ENCODE measurements at places on chromosomes 1 and 21.

DNA sequence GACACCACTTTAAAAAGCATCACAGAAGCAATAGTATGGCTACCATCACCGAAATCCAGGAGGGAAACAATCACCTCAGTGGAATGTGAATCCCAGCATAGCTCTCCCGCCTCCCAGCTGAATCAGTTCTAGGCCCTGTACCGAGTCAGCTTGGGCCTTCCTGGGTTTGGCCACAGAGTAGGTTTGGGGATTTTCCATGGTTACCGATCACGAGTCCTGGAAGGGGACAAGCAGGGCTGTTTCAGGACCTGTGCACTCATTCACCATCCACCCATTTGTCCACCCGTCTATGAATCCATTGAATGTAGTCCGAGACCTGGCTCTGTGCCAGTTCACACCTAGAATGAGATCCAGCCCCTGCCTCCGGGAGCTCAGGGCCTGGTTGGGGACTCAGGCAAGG lies 94.2 kb downstream of the ARHGEF10L start:
- H3K4me3 ChIP-seq: no peak overlapping the region
- DNase-seq: no peak
- H3K36me3 ChIP-seq: no peaks in the 10 kb centered on the region
- no peak overlapping the region for H3K27ac ChIP-seq
- no peaks in the 10 kb centered on the region for H3K4me1 ChIP-seq

DNA sequence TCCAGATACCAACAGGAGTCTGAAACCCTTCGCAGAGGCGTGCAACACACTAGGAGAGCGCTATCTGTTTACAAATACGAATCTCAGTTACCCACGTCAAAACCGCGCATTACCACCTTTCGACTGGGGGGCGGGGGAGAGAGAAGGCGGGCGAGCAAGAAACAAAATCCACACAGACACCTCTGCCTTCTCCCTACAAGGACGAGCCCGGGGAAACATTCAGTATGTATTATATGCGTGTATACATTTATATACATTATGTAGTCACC lies 722 bp downstream of the TUT4 start:
- H3K36me3 ChIP-seq: no peaks in the 10 kb centered on the region
- peak overlapping the region; percentile 96 for H3K27ac ChIP-seq
- peak overlapping the region; percentile 90 for H3K4me3 ChIP-seq
- peak; percentile 66 for DNase-seq

DNA sequence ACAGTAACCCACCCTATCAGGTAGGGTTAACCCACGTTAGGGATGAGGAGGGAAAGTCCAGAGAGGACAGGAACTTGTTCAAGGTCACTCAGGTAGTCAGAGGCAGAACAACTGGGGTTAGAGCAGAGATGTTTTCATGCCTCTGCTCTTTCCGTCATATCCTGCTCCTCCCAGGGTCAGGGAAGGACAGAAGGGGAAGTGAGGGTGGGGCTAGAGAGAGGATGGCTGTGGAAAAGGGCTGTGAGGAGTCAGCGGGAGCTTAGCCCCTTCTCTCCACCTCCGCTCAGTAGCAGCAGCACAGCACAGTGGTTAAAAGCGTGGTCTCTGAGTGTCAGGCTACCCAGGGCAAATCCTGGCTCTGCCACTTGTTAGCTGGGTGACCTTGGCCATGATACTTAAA lies 36.5 kb downstream of the DDX20 start:
- H3K4me3 ChIP-seq: no peak overlapping the region
- no peak overlapping the region for H3K27ac ChIP-seq
- DNase-seq: no peak
- no peaks in the 10 kb centered on the region for H3K36me3 ChIP-seq
- no peaks in the 10 kb centered on the region for H3K4me1 ChIP-seq

GRCh38 chr21:33020558-33021100 lies 5.1 kb upstream of the OLIG2 start:
- DNase-seq: no peak
- no peak overlapping the region for H3K4me3 ChIP-seq
- no peaks in the 10 kb centered on the region for H3K36me3 ChIP-seq
- no peak overlapping the region for H3K27ac ChIP-seq
- peaks cover 59% of the 10 kb centered on the region for H3K27me3 ChIP-seq

DNA sequence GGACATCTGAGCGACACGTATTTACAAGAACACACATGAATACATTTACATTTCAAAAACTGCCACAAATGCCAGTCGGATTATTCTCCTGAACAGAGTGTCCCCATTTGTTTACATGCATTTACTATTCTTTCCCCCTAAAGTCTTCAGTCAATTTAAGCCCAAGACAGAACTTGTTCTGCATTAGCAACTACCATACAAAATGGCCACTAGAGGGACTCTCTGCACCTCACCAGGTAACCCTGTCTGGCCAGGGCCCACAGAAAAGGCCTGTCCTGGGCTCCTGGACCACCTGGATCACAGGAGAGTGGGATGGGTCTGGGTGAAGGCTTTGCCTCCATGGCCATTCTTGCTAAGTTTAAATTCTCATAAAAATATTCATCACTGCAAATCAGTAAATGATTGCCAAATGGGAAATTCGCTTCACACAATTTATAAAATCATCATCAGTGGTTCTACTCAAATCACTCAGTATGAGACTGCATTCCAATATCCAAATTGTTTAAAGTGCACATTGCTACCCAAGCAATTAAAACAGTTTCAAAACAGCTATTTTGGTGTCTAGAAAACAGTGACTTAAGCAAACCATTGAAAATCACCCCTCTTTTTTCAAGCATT lies 12.5 kb upstream of the GUCA2A start:
- no peak overlapping the region for H3K27ac ChIP-seq
- no peaks in the 10 kb centered on the region for H3K27me3 ChIP-seq
- H3K4me3 ChIP-seq: no peak overlapping the region
- H3K4me1 ChIP-seq: no peaks in the 10 kb centered on the region
- DNase-seq: no peak

DNA sequence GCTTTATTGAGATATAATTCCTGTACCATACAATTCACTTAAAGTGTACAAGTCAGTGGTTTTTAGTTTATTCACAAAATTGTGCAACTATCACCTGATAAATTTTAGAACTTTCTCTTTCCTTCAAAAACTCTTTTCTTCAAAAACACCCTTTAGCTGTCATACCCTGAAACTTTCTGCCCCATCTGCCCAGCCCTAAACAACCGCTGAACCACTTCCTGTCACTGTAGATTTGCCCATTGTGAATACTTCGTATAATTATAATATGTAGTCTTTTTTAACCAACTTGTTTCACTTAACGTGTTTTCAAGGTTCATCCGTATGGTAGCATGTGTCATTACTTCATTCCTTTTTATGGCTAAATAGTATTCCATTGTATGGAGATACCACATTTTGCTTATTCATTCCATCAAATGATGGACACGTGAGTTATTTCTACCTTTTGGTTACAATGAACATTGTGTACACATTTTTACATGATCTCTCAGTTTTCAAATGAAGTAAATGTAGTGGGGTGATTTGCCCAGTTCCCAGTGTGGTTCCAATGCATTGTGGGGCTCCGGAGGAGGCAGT lies 37.9 kb downstream of the WNT4 start:
- no peak overlapping the region for H3K4me3 ChIP-seq
- peaks cover 34% of the 10 kb centered on the region for H3K4me1 ChIP-seq
- DNase-seq: peak; percentile 30
- no peaks in the 10 kb centered on the region for H3K27me3 ChIP-seq
- peaks cover 4% of the 10 kb centered on the region for H3K36me3 ChIP-seq

DNA sequence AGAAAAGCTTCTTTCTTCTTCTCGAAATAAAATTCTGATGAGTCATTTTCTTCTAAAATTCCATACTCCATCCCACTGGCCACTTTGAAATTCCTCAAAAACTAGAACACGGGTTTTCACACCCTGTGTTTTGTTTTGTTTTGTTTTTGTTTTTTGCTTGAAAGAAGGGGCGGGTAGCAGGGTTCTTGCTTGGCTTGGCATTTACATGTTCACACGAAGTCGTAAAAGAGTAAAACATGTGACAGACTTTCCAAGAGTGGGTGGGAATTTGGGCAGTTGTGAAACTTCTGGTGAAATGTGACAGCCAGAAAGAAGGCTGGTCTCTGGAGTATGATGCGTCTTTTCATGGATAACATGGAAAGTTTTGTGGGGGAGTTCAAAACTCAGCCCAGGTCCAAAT lies 47.1 kb upstream of the FMN2 start:
- H3K4me3 ChIP-seq: no peak overlapping the region
- DNase-seq: no peak
- H3K36me3 ChIP-seq: no peaks in the 10 kb centered on the region
- no peak overlapping the region for H3K27ac ChIP-seq
- H3K4me1 ChIP-seq: no peaks in the 10 kb centered on the region

DNA sequence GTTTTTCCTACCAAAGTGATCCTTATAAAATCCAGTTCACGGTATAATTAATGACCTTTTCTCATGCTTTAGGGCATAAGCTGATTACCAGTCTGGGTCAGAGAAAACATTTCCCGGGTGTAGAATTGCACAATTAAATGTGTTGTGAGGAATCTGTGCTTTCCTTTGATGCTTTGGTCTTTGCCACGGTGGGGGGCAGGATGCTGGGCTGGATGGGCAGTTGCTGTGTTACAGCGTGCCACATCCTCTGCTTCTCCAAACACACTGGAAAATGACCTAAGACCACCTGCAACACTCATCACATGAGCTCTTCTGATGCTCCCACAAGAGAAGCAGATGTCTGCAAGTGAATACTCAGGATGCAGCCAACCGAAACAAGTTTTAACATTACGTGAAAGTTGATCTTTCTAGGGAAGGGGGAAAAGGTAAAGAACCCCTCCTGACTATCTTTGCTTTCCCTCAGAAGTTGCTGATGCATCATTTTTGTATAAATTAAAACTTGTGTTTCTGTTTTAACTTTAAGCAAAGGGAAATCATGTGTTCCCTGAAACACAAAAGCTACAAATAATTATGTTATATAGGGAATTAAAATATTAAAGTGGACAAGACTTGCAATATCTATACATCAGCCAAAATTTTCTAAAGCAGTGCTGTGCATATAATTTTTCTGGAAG lies 515.3 kb upstream of the NR5A2 start:
- no peak for DNase-seq

DNA sequence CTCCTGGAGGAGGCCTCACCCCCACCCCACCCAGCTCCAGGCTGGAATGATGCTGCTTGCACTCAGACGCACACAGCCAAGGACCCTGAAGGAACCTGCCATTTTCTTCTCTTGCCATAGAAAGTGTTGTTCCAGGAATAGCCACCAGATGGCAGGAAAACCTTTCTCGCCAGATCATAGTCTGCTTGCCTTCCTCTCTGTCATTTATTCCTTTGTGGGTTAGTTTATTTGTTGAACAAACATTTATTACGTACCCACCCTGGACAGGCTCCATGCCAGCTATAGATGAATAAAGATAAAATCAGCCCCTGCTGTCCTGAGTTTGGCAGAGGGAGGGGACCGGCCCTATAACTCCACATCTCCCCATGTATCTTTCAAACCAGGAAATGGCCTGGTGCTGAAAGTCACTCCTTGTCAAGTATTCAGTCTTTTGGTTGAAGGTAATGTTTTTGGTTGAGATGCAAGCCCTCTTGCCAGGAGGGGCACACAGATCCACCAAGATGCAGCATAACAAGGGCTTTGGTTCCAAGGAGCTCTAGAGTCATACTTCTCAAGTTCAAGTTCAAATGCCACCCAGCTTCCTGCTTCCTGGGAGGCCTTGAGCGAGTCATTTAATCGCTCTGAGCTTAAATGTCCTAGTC lies 7.0 kb upstream of the KCNC4 start:
- H3K27ac ChIP-seq: no peak overlapping the region
- H3K4me1 ChIP-seq: peaks cover 15% of the 10 kb centered on the region
- no peaks in the 10 kb centered on the region for H3K36me3 ChIP-seq
- DNase-seq: peak; percentile 29

Data from effector memory CD4-positive, alpha-beta T cell (primary cell).